Activated CD8-positive, alpha-beta T cell treated with anti-CD3 and anti-CD28 coated beads for 36 hours (primary cell): ENCODE measurements at places on chromosomes 13 and 19. TPM values are rescaled to one million over a fixed set of nuclear protein-coding genes. Genes with fewer than 3 reads are reported as not detected.

Gene TDRD12
- not detected for total RNA-seq

- peaks cover 5% of the 10 kb centered on the region for H3K36me3 ChIP-seq
- H3K27me3 ChIP-seq, result no peaks in the 10 kb centered on the region
- DNase-seq, result peak; percentile 12
- H3K4me1 ChIP-seq, result peaks cover 18% of the 10 kb centered on the region
- H3K4me3 ChIP-seq, result peak overlapping the region; percentile 94
These were observed 870 bp downstream of the ZNF442 start for GRCh38 chr19:12364391-12365235.

DNA sequence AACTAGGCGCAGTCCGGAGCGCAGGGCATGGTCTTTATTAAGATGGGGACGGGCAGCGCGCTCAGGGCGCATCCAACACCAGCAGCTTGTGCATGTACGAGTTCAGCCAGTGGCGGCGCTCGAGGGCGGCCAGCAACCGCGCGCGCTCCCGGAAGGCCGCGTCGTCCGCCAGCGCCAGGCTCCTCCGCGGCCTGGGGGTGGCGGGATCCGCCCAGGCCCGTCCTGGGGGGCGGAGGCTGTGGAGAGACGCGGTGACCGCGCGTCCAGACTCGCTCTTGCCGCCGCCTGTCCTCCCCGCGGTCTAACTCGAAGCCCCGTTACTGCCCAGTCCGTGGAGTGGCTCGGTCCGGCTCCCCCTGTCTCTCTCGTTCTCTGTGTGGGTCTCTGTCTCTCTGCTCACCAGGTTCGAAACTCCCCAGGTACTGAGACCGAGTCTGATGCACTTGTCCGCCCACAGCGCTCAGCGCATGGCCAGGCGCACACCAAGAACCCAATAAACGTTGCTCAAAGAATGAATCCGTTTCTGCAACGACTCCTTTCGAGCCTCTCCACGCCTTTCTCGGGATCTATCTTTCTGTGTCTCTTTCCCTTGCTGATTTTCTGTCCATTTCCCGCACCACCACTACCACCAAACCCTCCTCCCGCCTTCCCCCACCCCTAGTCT is 702 bp downstream of the PTH2 start:
- H3K27ac ChIP-seq, result no peak overlapping the region
- H3K4me3 ChIP-seq, result peak overlapping the region; percentile 55
- peaks cover 81% of the 10 kb centered on the region for H3K27me3 ChIP-seq
- DNase-seq, result peak; percentile 77

DNA sequence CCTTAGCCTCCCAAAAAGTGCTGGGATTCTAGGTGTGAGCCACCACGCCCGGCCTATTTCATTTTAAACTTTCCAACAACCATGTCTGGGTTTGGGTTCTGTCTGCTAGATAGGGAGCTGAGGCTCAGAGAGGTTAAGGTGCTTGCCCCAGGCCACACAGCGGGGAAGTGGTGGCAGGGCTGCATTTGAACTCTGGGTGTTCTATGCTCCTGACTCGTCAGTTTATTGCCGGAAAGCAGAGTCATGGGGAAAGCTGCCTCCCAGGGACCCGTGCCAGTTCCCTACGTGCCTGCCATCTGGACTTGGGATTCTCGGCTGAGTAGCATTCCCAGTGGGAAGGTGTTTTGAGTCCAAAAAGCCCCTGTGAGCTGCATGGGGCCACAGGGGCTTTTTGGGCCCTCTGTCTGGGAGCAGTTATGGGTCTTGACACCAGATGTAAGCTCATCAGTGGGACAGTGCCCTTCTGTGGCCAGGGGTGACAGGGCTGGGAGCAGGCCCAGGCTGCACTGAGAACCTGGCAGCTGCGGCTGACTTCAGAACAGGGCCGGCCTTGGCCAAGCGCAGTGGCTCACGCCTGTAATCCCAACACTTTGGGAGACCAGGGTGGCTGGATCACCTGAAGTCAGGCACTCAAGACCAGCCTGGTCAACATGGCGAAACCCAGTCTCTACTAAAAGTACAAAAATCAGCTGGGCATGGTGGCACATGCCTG is 10.9 kb downstream of the RFX1 start:
- DNase-seq, result no peak
- H3K27me3 ChIP-seq, result no peaks in the 10 kb centered on the region
- H3K4me3 ChIP-seq, result no peak overlapping the region
- H3K27ac ChIP-seq, result no peak overlapping the region

DNA sequence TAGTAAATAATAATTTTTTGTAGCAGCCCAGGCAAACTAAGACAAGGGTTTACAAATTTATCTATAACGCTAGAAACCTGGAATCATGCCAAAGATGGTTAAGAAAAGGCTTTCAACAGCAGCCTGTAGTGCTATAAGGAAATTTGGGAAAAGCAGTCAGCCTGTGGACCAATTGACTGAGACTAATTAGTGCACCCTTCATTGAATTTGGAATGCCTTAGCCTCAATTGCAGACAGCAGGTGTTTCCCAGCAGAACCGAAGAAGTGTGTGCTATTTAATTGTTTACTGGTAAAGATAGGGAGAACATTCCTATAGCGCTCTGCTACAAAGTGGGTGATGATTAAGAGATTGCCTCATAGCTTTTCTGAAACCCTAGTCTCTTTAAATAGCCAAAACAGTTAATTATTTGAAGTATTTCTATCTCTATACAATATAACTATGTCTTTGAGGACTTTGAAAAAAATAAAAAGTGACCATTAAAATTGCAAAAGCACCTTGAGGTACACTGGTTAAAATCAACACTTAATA is 1884.3 kb upstream of the PCDH20 start:
- no peak overlapping the region for H3K27ac ChIP-seq
- no peak overlapping the region for H3K4me3 ChIP-seq
- no peaks in the 10 kb centered on the region for H3K4me1 ChIP-seq
- DNase-seq, result no peak
- H3K36me3 ChIP-seq, result no peaks in the 10 kb centered on the region
